ENCODE measurements at places on chromosomes 6 and 20. TPM values are rescaled to one million over a fixed set of nuclear protein-coding genes. Genes with fewer than 3 reads are reported as not detected.

SLC26A8 gene
- 0.12 TPM for total RNA-seq

CPNE5 gene
- 0.19 TPM for total RNA-seq

PLAGL2 gene
- total RNA-seq: 2.2 TPM

TGM3 gene
- total RNA-seq: 0.31 TPM

MYMX gene
- total RNA-seq: not detected

LY6G5C gene
- 1.4 TPM for total RNA-seq

HAO1 gene
- total RNA-seq: 149 TPM

CCN5 gene
- total RNA-seq: 1.4 TPM

OOEP gene
- not detected for total RNA-seq

SNAI1 gene
- 0.73 TPM for total RNA-seq

DOP1A gene
- total RNA-seq: 8.9 TPM

DNA sequence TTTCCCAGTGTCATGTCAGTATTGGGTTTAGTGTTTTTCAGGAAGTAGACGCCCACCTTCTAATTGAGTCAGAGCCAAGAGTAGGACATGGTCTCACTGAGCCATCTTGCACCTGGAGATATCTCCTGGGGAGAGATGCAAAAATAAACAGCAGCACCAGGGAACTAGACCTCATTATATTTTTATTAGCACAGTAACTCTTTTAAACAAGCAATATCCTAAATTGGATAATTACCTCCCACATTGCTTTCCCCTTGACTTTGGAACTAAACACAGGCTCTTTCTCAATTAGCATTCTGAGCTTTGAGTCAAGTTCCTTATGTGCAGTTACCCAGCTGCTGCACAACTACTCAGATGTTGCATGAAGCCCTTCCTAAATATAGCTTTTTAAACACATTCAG is 175.4 kb downstream of the IBTK start:
- no peak for DNase-seq

DNA sequence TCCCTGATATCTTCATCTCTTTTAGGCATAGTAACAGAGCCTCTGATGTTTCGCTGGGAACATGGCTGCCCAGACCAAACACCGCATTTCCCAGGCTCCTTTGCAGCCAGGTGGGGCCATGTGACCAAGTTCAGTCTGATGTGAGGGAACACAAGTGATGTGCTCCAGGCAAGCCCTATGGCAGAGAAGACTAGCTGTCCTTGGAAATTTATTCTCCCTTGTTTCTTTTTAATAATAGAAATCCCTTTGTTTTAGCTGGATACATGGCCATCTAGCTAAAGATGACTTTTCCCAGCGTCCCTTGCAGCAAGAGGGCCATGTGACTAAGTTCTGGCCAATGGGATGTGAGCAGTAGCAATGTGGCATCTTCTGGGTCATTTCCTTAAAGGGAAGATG is 30.8 kb downstream of the SLC2A10 start:
- DNase-seq: no peak

DNA sequence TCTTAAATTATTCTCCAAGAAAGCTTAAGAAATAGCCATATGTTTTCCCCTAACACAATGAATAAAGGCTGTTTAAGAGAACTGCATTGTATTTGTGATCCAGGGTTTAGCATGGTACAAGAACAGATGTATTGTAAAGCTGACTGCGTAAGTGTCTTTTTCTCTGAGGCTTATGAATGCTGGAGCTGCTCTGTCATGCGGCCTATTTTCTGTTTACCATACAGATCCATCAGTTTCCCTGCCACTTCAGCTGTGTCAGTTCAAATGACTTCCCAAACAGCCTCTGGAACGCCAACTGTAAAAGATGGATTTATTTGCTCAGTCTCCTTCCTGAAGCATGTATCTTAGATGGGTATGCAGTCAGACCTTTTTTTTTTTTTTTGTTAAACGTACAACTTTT is 419.3 kb upstream of the HS3ST5 start:
- DNase-seq: no peak

DNA sequence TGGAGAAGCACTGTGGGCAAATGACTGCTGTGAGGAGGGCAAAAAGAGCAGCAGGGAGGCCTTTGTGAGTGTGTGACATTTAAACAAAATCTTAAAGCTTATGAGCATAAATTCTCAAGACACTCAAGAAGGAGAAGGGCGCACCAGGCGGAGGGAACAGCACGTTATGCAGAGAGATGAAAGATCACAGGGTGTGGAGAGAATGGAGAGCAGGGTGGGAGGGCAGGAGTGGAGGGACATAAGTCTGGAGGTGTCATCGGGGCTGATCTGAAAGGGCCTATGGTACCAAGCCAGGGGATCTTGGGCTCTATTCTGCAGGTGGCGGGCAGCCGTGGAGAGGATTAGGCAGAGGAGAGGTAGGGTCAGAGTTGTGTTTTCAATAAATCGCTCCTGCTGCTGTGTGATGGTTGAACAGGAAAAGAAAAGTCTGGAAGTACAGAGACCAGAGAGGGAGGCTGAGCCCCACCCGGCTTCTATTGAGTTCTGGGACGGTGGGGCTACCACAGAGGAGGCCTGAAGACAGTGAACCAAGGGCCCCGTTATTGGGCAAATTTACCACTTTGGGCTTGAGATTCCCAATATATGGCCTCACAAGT is 24.3 kb upstream of the DLGAP4 start:
- no peak for DNase-seq

- no peak for DNase-seq
Measured at GRCh38 chr6:43705996-43706395, 18.4 kb upstream of the MRPS18A start.

- no peak for DNase-seq
Measured at GRCh38 chr6:82348130-82348529, 15.5 kb upstream of the TPBG start.

- DNase-seq: no peak
Measured at GRCh38 chr6:144595266-144595665, 310.1 kb downstream of the UTRN start.

DNA sequence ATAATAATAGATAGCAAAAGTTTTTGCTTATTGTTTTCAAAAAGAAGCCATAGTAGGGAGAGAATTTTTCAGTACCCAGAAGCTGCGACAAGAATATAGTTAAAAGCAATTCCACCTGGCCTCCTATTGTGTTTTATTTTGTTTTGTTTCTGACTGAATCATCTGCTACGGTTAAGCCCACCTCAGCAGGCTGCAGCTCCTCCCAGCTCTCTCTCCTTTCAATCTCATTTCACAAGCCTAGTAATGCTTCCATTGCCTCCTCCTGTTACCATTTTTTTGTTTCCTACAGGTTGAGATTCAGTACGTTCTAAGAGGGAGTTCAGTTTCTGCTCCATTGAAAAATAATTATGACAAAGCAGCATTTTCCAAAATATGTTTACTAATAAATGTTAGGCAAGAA is 77.9 kb downstream of the PCSK2 start:
- no peak for DNase-seq

- DNase-seq: no peak
Measured at GRCh38 chr6:157058574-157058973, 264.7 kb downstream of the TMEM242 start.

DNA sequence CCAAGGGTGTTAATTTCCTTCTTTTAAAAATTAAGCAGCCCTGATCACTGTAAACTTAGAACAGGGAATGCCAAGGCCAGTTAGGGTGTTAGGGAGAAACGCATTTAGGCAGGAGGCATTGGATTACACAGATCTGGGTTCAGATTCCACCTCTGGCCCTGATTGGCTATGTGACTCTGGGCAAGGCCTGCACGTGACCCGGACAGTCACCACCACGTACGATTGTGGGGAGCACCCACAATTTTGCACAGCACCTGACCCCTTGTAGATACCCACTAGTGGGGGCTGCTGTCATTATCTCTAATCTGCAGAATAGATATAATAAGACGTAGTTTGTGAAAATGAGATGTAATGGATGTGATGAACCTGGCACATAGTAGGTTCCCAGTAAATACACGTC is 59.5 kb upstream of the ZNFX1 start:
- DNase-seq: no peak

DNA sequence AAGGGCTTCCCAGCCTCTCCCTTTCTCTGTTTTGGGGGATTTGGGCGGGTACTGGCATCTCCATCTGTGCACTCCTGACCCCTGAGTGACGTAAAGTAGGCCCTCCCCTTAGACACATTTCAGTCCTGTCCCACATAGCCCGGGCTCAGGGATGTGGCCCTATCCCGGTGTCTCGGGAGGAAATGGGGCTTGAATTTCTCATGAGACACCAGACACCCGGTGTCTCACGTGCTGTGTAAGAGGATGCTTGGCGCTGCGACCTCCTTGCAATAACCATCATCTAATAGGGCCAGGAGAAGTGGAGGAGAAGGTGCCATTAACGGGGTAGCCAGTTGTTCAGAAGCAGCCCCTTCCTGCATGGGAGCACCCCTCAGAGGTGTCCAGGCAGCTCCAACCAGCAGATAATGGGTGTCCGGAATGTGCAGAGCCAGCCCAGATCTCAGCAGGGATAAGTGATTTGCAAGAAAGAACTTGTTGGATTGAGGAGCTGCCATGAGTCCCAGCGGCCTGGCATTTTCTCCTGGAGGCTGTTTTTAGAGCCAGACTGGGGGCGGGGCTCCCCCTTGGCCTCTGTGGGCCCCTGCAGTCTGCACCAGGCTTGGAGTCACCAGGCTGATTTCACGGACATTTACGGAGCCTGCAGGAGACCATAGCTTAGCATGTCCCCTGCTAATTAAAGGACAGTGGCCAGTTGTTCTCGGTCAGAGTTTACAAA is 372.0 kb downstream of the PREX1 start:
- no peak for DNase-seq

GRCh38 chr6:6701864-6702263 is 113.3 kb downstream of the LY86 start:
- DNase-seq: no peak

- DNase-seq: no peak
Measured at GRCh38 chr6:134111062-134111677, 58.7 kb upstream of the SLC2A12 start.

DNA sequence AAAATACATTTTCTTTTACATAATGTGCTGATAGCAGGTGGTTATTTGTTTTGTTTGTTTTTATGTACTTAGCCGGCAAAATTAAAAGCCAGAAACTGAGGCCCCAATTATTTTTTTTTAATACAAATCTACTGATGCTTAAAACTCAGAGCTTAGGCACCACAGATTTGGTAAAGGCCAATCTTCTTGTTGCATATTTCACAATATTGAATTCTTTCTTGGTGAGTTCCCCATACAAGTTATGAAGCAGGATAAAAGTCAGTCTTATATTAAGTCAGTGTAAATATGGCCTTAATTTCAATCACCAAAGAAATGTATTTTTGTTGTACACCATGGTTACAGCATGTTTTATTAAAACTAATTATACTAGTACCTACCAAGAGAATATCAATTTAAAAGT is 16.3 kb upstream of the ZDHHC14 start:
- no peak for DNase-seq

GRCh38 chr20:47318027-47318585 is 38.4 kb downstream of the ZMYND8 start:
- DNase-seq: peak; percentile 68

DNA sequence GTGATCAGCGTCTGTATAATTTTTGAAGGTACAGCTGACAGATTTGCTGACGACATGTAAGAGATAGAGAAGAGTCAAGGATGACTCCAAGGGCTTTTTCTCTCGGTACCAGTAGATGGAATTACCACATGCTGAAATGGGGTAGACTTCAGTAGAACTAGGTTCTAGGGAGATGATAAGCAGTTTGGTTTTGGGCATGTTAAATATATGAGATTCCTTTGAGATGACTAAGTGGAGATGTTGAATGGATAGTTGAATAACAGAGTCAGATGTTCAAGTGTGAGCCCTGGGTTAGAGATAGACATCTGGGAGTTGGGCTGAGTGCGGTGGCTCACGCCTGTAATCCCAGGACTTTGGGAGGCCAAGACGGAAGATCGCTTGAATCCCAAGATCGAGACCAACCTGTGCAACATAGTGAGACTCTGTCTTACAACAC is 50.0 kb downstream of the PHF20 start:
- DNase-seq: no peak

- no peak for DNase-seq
Measured at GRCh38 chr6:33597551-33598322, 17.7 kb upstream of the BAK1 start.

DNA sequence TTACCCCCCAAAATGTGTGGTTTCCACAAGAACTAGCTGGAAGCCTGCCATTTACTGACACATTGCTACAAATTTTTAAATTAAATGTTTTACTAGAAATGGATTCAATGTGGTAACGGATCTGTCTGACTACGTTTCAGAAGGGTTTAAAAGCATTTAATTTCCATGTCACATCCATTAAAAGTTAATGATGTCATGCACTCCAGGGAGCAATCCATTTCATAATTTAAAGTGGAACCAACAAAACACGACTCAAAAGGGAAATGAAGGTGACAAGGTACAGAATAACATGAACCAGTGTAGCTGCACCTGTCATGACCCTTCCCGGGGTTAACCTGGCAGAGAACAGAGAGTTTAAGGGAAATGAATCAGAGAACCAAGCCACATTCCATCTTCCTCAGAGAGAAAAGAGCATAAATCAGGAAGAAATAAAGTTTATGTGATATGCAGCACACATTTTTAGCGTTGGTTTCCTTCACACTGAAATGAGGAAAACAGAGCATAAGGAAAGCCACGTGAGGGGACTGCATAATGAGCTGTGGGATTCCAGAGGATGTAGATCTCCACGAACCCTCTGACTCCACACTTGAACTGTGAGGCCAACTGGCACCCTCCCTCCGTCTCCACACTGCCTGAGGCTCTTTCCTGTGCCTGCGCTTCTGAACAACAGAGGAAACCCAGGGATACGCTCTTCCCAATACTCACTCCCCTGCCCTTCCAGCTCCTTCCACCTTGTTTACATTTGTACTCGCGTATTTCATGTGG is 170.3 kb upstream of the AHI1 start:
- no peak for DNase-seq
